ENCODE measurements at places on chromosomes 5 and 9.

GRCh38 chr9:114126247-114127060 lies 27.4 kb upstream of the KIF12 start:
- DNase-seq = no peak

GRCh38 chr5:113224605-113225065 lies 210.2 kb downstream of the TSSK1B start:
- DNase-seq = no peak

DNA sequence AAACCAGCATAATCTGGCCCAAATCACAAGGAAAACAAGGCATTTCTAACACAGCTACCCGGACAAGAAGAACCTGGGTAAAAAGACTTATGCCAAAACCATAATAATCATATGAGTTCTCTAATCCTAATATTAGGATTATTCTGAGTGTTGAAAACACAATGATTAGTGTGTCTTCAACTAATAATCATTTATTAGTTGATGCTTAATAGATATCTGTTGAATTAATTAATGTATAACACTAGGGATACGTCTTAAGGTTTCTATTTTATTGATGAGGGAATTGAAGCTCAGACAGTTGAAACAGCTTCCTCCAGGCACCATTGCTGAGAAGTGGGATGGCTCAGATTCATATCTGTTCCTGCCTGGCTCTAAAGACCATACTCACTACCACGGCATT lies 112.2 kb downstream of the DOCK2 start:
- no peak for DNase-seq

DNA sequence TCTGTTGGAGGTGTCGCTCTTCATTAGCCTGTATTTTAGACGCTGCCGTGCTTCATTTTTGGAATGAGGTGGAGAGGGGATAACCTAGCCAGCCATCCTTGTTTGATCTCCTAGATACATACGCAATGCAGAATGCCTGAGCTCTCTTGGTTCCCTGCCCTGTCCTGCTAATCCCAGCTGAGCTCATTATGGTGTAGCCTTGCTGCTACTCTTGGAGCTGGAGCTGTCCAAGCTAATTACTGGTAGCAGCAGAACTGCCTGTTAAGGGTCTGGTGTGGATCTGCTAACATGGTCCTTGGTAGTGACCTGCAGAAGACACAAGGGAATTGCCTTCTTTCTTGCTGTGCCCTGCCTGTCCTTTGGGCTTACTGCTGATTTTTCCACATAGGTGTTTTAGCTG lies 207.9 kb downstream of the CNTLN start:
- no peak for DNase-seq

DNA sequence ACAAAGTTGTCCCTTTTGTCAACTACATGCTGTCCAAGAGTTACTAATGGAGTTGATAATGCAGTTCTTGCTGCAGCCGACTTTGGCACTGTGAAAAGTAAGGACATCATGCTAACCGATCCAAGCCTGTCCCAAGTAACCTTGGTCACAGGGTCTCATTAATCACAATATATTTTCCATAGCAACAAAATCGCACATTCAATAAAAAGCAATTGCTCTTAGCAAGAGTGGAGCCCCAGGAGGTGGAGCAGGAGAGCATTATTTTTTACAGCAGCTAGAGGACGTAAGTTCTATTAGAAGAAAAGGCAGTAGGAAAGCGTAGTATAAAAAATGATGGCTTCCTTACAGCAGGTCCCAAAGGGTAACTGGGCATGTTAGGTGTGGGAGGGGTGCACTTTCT lies 570.3 kb downstream of the EBF1 start:
- no peak for DNase-seq

- DNase-seq = no peak
Observed at GRCh38 chr9:130663977-130664250, 480 bp upstream of the PRDM12 start.

DNA sequence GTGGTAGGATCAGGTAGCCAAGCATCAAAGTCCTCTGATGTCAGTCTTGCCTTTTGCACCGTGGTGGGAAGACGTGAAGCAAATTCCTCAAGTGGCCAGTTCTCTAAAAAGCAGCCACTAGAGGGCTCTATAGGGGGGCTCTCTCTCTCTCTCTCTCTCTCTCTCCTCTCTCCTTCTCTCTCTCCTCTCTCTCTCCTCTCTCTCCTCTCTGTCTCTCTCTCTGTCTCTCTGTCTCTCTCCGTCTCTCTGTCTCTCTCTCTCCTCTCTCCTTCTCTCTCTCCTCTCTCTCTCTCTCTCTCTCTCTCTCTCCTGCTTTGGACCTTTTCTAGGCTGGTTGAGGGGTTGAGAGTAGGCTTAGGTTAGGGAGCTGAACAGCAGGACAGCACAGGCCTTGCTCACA lies 13.9 kb upstream of the OSMR start:
- DNase-seq = no peak

- no peak for DNase-seq
Observed at GRCh38 chr5:39902626-39903025, 477.8 kb upstream of the DAB2 start.

DNA sequence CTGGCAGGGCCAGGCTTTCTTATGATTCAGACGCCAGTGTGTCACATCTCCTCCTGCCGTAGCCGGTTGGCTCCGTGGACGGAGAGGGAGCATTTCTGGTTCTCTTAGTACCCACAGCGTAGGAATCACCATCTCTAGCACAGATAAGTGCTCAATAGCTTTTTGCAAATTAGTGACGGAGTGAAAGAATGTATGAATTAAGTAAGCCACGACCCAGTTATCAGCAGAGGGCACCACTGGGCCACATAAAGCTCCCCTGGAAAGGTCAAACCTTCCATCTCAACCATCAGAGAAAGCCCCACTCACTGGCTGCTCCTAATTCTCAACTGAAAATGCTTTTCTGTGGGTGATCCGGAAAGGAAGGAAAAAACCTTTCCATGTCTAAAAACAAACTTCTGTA lies 317.0 kb upstream of the ADCY2 start:
- no peak for DNase-seq

DNA sequence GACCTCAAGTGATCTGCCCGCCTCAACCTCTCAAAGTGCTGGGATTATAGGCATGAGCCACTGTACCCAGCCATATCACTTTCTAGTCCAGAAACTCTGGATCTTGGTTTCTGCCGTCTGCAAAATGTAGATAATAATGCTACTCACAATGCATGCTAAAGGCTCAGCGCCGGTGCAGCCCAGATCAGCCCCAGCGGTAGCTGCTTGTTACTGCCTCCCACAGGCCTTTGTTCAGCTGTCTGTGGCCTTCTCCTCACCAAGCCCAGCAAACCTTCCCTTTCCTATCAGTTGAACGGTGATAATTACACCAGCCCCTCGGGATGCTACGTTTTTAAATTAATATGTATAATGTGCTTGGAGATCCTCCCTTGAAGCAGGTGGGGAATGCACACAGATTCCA lies 26.2 kb upstream of the MSX2 start:
- DNase-seq = no peak

GRCh38 chr5:76415855-76416254 lies 12.8 kb downstream of the IQGAP2 start:
- DNase-seq = no peak

DNA sequence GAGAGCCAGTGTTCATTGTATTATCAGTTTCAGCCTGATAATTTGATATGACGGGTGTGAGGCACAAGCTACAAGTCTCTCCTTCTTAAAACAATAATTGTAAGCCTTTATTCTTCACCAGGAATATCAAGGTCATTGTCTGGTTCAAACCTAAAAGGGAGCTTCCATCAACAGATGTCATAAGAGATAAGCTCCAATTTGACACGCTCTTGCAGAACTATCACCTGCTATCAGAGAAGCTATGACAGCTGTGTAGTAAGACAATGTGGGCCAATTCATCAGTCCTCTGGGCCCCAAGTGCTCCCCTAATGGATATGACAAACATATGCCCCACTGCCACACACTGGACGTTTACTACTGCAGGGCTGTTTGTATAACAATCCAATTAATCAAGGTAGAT lies 1010.2 kb upstream of the DMAC1 start:
- no peak for DNase-seq

- DNase-seq = no peak
Observed at GRCh38 chr5:178356431-178356872, 123.8 kb upstream of the PHYKPL start.

DNA sequence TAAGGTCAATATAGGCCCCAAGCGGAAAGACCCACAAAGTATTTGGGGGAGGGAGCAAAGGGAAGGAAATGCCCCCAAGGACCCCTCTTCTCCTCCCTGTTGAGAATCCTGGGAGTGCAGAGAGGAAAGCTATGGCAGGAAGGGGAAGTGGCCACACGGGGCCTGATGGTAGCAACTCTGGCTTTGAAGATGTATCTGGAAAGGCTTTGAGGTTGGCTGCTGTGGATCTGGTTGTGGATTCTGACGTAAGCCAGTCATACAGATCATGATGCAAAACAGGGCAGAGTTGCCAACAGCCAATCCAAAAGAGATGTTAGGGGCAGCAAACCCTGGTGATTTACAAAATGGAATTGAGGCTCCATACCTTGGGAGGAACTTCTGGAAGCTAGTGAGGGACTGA lies 108.8 kb downstream of the PRKACG start:
- DNase-seq = no peak

GRCh38 chr5:110439296-110439695 lies 287.2 kb downstream of the TMEM232 start:
- DNase-seq = no peak

DNA sequence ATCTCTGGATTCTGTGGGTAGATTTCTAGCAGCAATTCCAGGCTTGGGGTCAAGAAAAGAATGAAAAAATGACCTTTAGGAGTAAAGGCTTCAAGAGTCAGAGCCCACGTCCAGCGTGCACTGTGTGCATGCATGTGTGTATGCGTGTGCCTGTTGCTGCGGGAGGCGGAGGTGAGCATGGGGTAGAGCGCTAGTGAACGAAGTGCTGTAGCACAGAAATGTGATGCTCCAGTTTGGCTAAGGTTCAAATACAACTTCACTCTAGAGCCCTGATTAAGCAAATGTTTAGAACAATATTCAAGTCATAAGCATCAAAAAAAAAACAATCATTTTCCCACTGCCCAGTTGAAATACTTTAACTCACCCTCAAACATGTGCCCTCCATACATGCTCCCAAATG lies 403.9 kb downstream of the ZNF608 start:
- DNase-seq = no peak

Data from CD4-positive, alpha-beta T cell treated with Interleukin-17A for 4 hours (primary cell).